ENCODE measurements at places on chromosomes 7 and 10.

DNA sequence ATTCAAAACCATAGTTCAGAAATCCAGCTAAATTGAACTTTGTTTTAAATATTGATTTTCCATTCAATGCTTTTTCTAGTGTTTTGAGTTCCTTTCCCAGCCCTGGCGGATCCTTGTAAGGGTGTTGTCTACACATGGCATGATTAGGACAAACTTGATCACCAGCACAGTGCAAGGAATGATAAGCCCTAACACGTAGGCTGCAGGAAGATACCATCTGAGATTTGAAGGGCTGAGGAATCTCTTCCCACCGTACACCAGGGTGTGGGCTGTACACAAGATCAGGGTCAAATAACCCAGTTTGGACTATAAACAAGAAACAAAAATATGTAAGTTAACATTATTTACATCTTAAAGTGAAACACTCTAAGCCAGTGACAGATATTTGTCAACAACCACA is 27.4 kb downstream of the STEAP4 start:
- DNase-seq: no peak

- DNase-seq: no peak
Observed at GRCh38 chr7:84204655-84205054, 10.1 kb upstream of the SEMA3A start.

- DNase-seq: no peak
Observed at GRCh38 chr7:1950452-1951158, 280.5 kb downstream of the ELFN1 start.

DNA sequence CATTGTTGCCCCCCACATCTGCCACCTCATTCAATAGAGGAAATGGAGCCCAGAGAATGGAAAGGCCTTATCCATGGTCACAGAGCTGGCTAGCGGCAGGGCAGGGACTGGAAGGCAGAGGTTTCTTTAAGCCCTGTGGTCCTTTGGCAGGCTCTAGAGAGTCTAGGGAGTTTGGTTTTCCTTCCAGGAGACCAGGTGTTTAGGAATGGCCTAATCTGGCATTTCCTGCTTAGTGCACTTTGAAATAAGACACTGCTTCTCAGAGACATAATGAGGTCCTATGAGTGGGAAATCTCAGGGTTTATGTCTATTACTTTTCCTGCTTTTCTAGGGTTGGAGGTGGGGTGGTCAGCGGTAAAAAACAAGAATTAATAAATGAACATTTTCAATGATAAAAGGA is 6.1 kb downstream of the MARVELD1 start:
- DNase-seq: no peak

DNA sequence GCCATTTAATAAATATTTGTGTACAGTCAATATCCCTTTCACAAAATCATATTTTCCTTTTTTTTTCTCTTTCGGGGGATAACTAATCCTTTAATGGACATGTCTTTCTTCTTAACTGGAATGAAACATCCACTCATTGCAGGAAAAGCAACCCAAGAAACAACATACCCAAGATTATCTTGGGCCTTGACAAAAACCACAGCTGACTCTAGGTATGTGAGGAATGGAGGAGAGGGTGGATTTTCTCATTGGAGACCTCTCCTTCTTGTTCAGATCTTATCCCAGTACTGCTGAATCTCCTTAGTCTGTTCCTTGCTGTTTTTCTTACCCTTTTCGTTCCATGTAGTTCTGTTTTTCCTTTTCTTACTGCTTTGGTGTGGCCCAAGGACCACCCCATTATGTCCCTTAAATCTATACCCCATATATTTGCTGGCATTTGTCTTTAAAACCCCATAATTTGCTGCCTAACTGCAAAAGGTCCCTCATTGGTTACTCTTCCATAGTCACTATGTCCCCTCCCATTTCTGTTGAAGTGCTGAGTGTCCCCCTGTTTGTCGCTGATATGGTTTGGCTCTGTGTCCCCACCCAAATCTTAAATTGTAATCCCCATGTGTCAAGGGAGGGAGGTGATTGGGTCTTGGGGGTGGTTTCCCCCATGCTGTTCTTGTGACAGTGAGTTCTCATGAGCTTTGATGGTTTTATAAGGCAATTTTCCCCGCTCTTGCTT is 6.8 kb upstream of the CDK6 start:
- no peak for DNase-seq

- DNase-seq: no peak
Observed at GRCh38 chr10:26528715-26529393, 90.7 kb downstream of the APBB1IP start.

DNA sequence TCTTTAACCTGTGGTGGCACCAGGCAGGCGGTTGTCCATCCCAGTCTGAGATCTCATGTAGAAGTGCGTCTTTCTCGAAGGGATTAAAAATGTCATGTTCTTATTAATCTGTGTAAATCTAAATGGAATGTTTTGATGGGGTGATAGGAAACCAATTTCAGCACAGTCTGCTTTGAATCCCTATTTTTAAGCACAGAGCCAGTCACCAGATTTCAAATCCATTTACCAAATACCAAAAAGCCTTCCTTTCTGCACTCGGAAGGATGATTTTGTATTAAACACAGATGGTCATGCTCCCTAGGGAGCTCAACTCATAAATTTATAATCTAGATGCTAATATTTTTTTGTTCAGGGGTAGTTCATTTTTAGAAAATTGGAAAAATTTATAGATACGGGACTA is 160.6 kb upstream of the AOAH start:
- no peak for DNase-seq

- DNase-seq: no peak
Observed at GRCh38 chr7:74230446-74231231, 20.8 kb downstream of the LAT2 start.

DNA sequence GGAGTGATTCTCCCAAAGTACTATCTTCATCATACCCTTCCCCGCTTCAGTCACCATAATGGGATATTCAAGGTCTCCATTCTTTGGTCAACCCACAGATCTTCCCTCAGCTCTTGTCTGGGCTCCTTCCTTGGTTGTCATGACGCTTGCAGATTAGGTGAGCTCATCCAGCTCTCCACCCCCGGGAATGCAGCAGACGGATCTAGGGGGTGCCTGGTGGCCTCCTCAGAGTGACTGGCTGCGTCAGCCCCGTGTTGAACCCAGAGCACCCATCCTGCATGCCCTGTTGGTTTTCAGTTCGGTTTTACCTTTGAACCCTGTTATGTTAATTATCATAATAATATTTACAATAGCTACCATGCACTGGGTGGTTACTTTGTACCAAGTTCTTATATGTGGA is 6.4 kb downstream of the NEURL1 start:
- DNase-seq: no peak

GRCh38 chr7:123916240-123916724 is 8.8 kb upstream of the SPAM1 start:
- no peak for DNase-seq
